Naive thymus-derived CD4-positive, alpha-beta T cell (primary cell): ENCODE measurements at places on chromosomes 13 and 19. TPM values are rescaled to one million over a fixed set of nuclear protein-coding genes. Genes with fewer than 3 reads are reported as not detected.

DNA sequence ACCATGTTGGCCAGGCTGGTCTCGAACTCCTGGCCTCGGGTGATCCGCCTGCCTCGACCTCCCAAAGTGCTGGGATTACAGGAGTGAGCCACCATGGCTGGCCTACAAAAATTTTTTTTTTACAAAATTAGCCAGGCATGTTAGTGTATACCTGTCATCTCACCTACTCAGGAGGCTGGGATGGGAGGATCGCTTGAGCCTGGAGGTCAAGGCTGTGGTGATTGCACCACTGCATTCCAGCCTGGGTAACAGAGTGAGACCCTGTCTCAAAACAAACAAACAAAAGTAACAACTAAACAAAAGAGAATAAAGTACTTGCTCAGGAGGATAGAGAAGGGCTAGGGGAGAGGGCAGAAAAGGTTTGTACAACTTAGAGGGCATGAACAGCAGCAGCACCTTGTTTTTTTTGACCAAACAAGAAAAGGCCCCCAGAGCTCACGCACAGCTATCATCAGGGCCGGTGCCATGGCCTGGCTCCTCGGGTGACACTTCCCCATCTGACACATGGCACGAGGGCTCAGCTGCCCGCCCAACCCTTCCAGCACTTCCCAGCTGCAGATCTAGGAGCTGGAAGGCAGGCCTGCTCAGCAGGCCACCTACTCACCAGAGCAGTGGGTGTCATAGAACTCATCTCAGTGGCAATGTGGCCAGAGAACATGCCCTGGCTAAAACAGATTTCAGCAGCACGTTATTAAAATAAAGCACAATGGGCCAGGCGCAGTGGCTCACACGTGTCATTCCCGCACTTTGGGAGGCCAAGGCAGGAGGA is 8.6 kb upstream of the SLC7A9 start:
- DNase-seq, result no peak

DNA sequence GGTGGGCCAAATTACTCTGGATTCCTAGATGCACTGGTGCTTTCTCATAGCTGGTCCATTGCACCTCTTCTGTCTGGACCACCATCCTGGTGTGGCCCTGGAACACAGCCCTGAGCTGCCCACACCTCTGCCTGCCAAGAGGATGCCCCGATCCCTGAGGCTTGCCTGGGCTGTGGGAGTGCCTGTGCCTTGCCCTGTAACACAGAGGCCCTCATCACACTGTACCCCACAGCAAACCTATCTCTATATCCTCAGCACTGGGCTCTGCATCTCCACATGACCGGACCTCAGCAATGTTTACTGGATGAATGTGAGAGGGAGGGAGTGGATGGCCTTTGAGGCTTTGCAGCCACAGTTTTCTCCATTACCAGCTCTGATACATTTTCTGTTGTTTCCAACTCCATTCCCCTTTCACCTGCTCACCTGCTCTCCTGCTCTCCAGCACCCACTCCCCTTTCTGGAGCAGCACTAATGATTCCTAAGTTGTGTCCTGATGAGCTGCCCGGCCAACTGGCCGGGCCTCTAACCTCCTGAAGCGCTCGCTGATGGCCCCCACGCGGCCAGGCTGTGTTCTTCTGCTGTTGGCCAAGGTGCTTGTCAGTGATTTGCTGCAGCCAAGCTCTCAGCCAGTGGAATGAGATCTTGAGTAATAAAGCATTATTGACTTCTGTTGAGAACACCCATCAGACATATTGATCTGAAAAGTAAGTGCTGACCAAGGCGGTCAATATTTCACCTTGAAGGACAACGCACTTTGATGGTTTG is 232.6 kb downstream of the TEX29 start:
- DNase-seq, result no peak

DNA sequence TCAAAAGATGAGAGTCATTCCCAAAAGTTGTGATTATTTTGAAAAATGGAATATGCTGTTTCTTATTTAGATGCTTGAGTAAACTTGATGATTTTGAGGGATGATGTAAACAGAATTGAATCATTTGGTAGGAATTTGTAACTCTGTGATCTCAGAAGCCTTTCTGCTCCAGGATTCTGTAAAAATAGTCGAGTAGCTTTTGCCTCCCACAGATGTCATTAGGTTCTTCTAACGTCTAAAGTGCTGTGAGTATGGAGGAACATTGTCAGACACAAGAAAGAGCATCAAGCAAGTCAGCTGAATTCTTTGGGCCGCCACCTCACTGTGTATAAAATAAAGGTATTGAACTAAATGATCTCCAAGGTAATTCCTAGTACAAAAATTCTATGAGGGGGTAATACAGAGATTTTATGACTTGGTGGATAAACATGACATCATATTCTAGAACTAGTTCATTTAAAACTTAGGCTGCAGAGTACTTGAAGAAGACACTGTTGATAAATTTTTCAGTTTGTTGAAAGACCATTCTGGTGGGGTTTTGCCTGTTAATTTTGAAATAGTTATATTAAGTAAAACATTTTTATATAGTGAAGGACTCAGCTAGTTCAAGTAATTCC is 1.4 kb upstream of the GPR183 start:
- no peak for DNase-seq

DNA sequence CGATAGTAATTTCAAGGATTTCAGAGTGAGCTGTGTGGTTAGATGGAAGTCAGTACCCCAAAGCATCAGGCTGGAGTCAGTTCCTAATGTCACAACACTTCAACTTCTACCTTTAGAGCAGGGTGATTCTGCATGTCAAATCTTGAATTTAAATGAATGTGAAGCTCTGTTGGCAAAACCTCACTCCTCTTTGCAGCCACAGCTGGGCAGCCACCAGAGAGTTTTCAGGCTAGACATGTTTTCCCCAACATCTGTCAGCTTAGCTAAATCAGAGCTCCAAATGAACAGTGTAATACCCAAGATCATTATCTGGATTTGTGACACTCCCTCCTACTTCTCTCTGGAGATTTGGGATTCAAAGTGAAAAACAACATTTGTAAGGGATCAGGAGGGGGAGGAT is 33.7 kb upstream of the OLFM4 start:
- DNase-seq, result no peak

GRCh38 chr19:33514885-33515551 is 6.6 kb downstream of the PEPD start:
- no peak for DNase-seq

- DNase-seq, result no peak
Measured at GRCh38 chr19:45273521-45273855, 22.4 kb downstream of the MARK4 start.

- DNase-seq, result peak; percentile 21
Measured at GRCh38 chr19:10334588-10335351, 1.4 kb upstream of the RAVER1 start.

- no peak for DNase-seq
Measured at GRCh38 chr13:27482983-27483382, 32.6 kb upstream of the MTIF3 start.

DNA sequence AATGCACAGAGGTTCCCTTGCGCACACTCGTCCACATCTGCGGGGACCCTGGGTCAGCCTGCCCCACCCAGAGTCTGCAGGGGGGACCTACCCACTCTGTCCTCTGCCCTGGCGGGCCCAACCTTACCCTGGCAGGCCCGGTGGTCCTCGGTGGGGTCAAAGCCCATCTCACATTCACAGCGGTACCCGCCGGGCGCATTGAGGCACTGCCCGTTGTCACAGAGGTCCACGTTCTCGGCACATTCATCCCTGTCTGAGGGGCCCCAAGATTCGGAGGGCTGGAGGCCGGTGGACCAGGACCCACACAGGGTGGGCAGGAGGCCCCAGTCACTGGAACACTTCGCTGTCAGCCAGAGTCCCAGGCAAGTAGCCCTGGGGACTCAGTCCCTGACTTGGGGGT is 38.5 kb downstream of the FBN3 start:
- DNase-seq, result no peak

DNA sequence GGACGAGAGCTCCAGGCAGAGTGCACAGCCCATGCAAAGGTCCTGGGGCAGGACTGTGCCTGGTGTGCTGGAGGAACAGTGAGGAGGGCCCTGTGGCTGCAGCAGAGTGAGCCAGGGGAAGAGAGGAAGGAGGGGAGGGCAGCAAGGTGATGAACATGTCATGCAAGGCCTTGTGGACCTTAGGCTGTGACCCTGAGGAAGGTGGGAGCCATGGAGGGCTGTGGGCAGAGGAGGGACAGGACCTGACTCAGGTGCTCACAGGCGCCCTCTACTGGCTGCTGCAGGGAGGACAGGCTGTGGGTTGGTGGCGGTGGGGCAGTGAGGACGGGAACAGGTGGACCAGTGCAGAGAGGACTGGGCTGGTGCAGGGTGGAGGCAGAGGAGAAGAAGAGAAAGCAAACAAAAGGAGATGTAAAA is 170.3 kb downstream of the PTPRS start:
- DNase-seq, result peak; percentile 17

- DNase-seq, result no peak
Measured at GRCh38 chr13:80989241-80989640, 648.3 kb upstream of the SPRY2 start.

DNA sequence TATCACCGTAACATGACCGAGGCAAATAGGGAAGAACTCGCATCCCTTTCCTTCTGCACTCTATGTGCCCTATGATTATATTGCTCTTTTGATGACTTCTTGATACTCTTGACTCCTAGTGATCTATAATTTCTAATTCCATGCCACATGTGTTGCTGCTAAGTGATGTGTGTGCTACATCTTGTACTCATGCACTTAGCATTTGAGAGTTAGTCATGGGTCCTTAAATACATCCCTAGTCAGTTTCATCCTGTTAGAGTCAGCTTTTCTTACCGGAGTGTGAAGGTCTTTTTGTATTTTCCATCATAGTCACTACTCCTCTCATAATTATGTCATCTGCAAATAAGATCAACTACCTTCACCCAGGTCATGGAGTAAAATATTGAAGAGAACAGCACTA is 30.2 kb downstream of the RXFP2 start:
- DNase-seq, result no peak

DNA sequence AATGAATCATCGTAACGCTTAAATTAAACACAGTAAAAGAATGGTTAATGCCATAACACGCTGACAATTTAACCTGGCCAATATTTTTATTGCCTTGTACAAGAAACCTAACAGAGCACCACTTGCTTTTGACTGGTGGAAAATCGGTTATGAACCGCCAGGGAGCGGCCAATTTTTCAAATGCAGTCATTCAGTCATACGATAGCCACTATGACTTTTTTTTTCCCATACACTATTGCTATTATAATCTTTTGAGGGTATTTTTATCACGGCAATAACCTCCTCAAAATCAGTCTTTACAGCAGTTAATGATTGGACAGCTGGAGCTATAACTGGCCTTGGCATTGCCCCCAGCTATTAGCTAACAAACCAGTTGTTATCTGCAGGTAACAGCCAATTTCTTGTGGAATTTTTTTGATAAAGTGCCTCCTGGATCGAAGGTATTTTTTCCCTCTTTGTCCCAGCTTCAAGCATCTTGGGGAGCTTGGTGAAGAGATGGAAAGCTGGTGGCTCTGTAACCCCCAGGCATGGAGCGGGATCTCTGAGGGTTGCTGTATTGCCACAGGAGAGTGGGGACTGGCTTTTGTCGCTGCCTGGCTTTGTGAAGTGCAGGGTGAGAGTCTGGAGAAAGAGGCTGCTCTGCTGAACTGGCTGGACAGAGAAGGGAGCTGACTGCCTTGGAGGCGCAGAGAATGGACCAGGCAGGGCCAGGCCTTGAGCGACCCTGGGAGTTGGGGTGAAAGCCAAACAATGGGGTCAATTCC is 198.4 kb upstream of the ZNF536 start:
- DNase-seq, result no peak

DNA sequence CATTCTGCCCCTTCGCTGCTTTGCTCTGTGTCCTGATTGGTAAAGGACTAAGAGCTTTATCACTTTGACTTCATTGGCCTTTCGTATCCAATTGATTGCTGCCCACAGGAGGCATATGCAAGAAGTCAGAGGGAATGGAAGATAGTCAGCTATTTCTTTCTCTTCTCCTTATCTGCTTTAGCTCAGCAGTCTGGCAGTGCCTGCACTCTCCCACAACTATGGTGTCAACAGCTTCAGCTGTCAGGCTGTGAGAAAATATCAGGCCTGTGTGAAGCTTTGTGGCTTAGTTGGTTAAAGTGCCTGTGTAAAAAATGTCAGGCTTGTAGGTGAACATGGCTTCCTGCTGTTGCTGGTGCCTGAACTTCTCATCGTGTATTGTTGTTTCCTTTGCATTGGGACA is 243.0 kb downstream of the PCDH17 start:
- DNase-seq, result no peak

- DNase-seq, result peak; percentile 54
Measured at GRCh38 chr19:55080121-55080967, 4.7 kb downstream of the EPS8L1 start.

GRCh38 chr13:48634636-48635035 is 19.1 kb upstream of the CYSLTR2 start:
- DNase-seq, result no peak

GRCh38 chr19:34217952-34218817 is 36.2 kb upstream of the GARRE1 start:
- DNase-seq, result no peak

DNA sequence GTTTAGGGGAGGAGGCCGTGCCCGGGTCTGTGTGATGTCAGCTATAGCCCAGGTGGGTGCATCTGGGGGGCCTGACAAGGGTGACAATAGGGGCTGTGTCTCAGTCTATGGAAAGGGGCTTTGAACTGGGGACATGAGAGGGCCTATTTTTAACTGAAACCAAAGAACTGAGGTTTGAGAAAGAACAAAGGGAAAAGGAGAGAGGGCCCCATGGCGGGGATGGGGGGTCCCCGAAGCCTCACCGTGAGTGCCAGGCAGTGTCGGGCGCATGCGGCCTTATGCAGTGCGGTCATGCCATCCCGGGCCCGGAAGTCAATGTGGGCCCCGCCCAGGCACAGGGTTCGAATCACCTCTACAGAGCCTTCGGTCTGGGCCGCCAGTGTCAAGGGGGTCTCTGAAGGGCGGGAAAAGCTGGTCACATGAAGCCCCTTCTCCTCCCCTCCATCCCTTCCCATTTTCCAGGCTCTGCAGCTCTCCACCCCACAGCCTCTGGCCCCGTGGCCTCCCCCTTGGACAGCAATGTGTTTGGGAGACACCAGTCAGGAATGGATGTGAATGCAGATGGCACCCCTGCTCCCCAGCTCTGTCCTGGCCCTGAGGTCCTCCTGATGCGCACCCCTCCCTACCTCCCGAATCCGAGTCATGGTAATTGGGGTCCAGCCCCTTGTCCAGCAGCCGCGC is 5.9 kb downstream of the SHANK1 start:
- DNase-seq, result no peak

- no peak for DNase-seq
Measured at GRCh38 chr13:74289107-74289506, 154.9 kb upstream of the KLF12 start.

- no peak for DNase-seq
Measured at GRCh38 chr13:24123761-24124160, 36.8 kb upstream of the SPATA13 start.

DNA sequence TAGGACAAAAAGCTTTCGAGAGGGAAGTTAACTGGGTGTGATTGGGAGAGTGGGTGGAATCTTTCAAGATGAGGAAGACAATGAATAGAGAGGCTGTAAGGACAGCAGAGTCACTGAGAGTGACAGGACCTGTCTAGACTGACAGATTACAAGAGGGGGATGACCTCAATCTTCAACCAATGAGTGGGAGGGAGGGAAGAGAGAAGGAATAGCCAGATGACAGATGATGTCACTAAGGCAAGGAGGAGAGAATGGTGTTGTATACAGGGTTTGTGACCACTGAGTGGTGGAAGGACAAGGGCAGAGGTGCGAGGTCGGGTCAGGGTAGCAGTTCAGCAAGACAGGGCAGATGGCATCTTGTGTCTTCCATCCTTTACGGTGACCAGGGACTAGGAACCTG is 5.8 kb upstream of the ILF3 start:
- no peak for DNase-seq

The NAPA gene
- total RNA-seq, result 102 and 107 TPM in 2 replicates

The RNF113B gene
- not detected for total RNA-seq

The KLF5 gene
- total RNA-seq, result 3.6 and 4.9 TPM in 2 replicates

The MISP gene
- not detected in 2 replicates for total RNA-seq

The ZFP82 gene
- 7.0 TPM for total RNA-seq

The SGCG gene
- not detected for total RNA-seq

The ZNF345 gene
- 18.2 TPM for total RNA-seq

The ATP4B gene
- total RNA-seq, result not detected in 2 replicates
